Activated naive CD8-positive, alpha-beta T cell treated with anti-CD3 and anti-CD28 coated beads for 36 hours (primary cell): ENCODE measurements at places on chromosomes 6 and 20. TPM values are rescaled to one million over a fixed set of nuclear protein-coding genes. Genes with fewer than 3 reads are reported as not detected.

C6orf163 gene
- 0.98 TPM for total RNA-seq

EYS gene
- total RNA-seq: not detected

DEFB124 gene
- not detected for total RNA-seq

ULBP2 gene
- 0.43 TPM for total RNA-seq

DPPA5 gene
- not detected for total RNA-seq

COL20A1 gene
- total RNA-seq: not detected

PSMF1 gene
- 180 TPM for total RNA-seq

SNAI1 gene
- 0.93 TPM for total RNA-seq

RBL1 gene
- total RNA-seq: 38.7 TPM

LRP11 gene
- total RNA-seq: 2.1 TPM

CNR1 gene
- total RNA-seq: not detected

CDSN gene
- not detected for total RNA-seq

EPPIN gene
- not detected for total RNA-seq

MICB gene
- 17.7 TPM for total RNA-seq

PRL gene
- total RNA-seq: not detected

EFCAB8 gene
- total RNA-seq: 0.27 TPM

LINC00237 gene
- not detected for total RNA-seq

TMEM170B gene
- total RNA-seq: 2.2 TPM

SIRPB1 gene
- total RNA-seq: 4.5 TPM

FGD2 gene
- 1.8 TPM for total RNA-seq

LAMA2 gene
- 3.0 TPM for total RNA-seq

ARMH2 gene
- total RNA-seq: not detected

KCNB1 gene
- total RNA-seq: not detected

ASCC3 gene
- 50.7 TPM for total RNA-seq

FLRT3 gene
- not detected for total RNA-seq

TSHZ2 gene
- 0.54 TPM for total RNA-seq

MOG gene
- not detected for total RNA-seq

ASIP gene
- total RNA-seq: not detected

TFAP2C gene
- not detected for total RNA-seq

GPX5 gene
- total RNA-seq: not detected

FIG4 gene
- 13.8 TPM for total RNA-seq

BPHL gene
- total RNA-seq: 9.3 TPM

KIAA1755 gene
- not detected for total RNA-seq

NOTCH4 gene
- total RNA-seq: 0.88 TPM

PACRG gene
- 0.50 TPM for total RNA-seq

AIG1 gene
- total RNA-seq: 19.8 TPM

POM121L2 gene
- total RNA-seq: not detected

ME1 gene
- total RNA-seq: not detected

TBXT gene
- not detected for total RNA-seq

TFAP2A gene
- total RNA-seq: not detected

CST5 gene
- total RNA-seq: not detected
